ENCODE measurements at places on chromosomes 2 and 18.

DNA sequence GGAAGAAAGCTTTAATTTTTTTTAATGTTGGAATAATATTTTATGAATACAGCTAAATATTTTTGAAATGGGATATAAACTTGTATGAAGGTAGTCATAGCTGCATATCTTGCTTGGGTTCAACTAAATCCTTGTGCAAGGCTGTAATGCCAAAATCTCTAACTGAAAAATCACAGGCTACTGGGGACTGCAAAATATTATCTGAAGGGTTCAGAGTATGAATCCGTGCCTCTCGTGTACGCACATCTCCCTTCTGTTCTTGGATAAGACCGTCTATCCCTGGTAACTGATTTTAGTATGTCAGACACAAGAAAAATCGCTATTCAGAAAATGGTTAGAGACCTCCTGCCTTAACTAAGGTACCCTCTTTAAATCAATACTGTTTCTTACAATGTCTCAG is 71.8 kb downstream of the ACVR1 start:
- no peak for DNase-seq

DNA sequence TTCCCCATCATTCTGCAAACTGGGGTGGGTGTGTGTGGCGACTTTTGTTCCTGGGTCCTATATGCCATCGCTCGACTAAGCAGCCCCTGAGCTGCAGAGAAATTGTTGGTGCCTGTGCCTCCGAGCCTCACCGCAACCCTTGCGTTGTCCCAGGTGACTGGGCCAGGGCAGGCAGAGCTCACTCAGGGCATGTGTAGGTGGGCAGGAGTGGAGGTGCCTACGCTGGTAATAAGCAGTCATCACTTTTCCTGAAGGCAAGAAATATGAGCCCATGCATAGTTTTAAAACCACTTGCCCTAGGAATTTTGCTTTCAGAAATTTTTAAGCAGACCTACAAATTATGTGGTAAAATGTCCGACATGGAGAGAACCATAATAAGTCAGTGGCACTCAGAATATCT is 197.8 kb downstream of the SMAD7 start:
- DNase-seq = no peak

GRCh38 chr2:9274701-9275343 is 68.2 kb downstream of the ASAP2 start:
- DNase-seq = no peak

DNA sequence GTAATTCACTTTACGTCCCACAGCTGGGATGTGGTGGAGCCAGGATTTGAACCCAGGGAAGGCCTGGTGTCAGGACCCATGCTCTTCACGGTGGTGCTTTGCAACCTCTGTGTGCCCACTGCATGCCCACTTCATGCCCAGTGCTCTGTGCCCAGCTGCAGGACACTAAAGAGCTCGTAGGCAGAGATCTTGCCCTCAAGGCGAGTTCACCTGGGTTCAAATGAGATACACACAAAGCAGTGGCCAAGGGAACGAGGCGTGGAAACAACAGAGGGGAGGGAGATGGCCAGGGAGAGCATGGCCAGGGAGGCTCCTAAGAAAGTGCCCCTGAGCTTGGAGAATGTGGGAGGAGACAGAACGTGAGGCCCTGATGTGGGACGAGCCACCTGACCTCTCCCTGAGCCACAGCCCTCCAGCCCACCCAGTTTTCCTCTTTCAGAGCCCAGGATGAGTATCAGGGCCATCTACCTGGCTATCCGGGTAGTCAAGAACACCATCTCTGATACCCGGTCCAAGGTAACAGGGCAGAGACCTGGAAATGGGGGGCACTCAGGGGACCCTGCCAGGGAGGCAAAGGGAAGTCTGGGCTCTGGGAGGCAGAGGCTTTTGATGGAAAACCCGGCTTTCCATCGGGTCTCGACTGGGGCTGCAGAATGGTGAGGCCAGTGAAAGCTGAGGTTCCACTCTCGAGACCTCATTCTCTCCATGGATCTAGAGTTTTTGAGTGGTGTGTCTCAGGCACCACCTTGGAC is 20.4 kb downstream of the MROH2A start:
- DNase-seq = no peak

GRCh38 chr18:6593142-6593885 is 136.2 kb upstream of the ARHGAP28 start:
- DNase-seq = no peak

DNA sequence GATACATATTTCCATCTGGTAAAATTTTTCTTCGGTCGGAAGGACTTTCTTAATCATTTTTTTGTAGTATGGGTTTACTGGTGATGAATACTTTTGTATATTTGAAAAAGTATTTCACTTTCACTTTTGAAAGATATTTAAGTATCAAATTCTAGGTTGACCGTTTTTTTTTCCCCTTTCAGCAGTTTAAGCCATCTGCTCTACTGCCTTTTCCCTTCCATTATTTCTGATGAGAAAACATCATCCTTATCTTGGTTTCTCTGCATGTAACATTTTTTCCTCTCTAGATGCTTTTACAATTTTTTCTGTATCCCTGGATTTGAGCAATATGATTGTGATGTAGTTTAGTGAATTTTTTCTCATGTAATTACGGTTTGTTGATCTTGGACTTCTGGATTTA is 87.0 kb downstream of the MTX2 start:
- no peak for DNase-seq

- no peak for DNase-seq
These were observed 26.3 kb downstream of the GPR55 start for GRCh38 chr2:230898713-230899091.

DNA sequence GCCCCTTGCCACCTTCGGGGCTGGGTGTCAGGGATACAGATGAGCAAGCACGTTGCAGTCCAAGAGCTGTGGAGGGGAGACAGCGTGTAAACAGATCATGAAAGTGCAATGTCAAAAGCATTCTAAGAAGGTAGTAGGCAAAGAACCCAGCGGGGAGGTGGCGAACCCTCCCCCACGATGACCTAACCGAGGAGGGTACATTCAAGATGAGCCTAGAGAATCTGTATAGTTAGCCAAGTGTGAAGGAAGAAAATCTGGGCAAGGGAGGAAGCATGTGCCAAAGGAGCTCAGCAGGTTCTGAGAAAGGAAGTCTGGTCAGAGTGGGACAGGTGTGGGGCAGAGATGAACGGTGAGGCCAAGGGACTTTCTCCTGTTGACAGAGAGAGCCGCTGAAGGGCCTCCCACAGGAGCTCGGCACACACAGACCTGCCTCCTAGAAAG is 106.9 kb downstream of the SP3 start:
- DNase-seq = peak; percentile 41

DNA sequence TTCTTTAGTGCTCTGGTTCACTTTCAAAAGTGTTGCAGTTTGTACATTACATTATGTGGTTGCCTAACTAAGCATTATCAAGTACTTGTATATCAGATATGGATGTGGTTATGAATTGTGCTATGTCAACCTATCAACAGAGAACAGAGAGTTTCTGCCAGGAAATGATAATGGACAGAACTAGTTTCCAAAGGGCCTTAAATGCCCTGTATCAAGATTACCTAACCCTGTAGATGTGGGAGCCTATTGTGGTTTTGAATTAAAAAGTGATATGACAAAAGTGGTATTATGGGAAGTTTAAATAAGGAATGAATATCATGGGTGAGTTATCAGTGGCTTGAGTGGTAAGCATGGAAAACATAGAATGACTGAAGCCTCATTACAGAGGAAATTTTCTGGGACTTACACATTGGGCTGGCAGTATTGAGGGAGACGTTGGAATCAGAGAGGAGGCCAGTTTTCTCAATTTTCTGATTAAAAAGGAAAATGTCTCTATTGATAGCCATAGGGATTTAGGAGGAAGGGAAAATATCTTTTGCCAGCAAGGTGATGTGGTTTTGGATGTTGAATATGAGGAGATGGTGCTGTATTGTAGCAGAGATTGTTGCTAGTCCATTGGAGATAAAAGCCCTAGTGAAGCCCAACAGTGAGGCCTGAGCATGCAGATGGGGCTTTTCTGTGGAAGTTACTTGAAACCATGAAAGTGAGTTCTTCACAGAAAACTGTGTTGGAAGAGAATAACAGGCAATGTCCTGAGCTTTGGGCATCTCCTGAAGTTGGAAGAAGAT is 140.7 kb downstream of the TTC27 start:
- DNase-seq = no peak

DNA sequence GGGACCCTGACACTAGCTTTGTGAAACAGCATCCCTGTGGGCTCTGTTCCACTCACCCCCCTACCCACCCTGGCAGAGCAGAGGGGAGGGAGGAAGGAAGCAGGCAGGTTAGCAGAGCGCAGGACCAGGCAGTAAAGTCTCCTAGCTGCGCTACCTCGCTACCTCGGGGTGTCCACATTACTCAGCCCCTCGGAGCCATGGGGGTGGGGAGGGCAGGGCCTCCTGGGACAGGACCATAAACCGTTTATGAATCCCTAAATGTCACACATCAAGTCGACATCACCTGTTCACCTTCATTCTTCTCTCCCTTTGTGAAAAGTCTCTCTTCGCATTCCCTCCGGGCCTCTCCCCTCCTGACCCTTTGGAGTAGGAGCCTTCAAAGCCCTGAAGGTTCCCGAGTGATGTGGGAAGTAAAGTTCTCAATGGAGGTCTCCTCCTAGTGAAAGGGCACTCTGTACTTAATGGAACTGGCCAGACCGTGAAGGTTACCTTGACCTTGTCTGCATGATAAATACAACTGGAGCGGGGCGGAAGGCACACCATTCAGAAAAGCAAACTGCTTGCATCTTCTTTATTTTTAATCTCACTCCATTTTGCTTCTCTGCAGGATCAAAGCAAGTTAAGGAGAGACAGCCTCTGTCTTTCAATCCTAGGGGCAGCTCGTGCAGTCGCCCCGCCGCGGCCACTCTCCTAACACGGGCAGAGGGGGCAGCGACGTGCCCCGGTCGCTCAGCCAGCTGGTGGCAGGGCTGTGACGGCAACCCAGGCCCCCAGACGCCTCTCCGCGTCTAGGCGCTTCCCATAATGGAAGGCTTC is 23.7 kb upstream of the SMAD7 start:
- DNase-seq = no peak

- no peak for DNase-seq
These were observed 15.0 kb downstream of the FZD5 start for GRCh38 chr2:207754498-207755383.

GRCh38 chr2:21779786-21780185 is 656.0 kb downstream of the TDRD15 start:
- no peak for DNase-seq

- peak; percentile 54 for DNase-seq
These were observed 475 bp downstream of the B3GNT2 start for GRCh38 chr2:62196278-62196901.

DNA sequence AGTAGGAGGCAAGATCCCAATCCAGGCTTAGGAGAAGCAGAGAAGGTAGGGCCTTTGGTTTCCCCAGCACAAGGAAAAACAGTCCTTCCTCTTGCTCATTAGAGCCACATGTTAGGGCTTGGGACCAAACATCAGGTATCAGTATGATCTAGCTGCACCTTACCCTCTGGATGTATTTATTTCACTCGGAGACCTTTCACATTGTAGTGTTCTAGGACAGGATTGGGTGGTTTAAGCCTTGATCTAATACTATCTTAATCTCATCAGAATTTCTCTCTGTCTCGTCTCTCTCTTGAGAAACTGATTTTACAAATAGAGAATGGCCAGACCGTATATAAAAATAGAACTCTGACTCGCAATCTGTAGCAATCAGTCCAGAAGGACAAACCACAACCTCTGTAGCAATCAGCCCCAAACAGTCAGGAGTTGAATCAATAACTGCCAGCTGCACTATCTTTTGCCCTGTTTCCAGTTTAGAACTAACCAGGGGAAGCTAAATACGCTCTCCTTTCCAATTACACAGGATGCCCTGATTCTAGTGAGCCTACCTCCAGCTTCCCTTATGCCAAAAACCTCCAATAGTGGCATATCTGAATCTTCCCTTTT is 207.1 kb downstream of the TDRD15 start:
- DNase-seq = no peak

- DNase-seq = no peak
These were observed 24.1 kb downstream of the HJURP start for GRCh38 chr2:233830111-233830802.

DNA sequence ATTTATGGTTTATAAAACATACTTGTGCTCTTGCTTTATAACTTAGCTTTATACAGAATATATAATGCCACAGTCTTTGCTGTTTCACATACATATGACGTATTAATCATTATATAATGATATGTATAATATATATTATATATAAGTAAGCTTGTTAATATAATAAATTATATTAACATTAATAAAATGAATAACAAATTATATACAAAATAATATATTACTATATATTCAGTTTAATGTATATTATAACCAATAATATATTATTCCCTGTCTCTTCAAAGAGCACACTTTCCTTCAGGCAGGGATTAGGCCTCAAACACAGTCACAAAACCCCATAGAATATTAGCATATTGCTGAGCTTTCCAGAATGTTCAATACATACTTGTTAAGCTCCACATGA is 427.6 kb downstream of the NCKAP5 start:
- DNase-seq = no peak

DNA sequence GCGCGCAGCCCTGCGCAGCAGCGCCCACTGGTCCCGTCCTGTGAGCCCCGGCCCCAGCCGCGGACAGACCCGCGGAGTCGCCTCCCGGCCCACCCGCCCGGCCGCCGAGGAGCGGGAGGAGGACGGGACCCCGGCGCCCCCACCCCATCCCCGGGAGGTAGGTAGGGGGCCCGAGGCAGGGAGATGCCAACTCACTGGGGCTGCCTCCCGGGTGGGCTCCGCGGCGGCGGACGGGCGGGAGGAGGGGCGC is 160 bp downstream of the SPTBN1 start:
- no peak for DNase-seq

DNA sequence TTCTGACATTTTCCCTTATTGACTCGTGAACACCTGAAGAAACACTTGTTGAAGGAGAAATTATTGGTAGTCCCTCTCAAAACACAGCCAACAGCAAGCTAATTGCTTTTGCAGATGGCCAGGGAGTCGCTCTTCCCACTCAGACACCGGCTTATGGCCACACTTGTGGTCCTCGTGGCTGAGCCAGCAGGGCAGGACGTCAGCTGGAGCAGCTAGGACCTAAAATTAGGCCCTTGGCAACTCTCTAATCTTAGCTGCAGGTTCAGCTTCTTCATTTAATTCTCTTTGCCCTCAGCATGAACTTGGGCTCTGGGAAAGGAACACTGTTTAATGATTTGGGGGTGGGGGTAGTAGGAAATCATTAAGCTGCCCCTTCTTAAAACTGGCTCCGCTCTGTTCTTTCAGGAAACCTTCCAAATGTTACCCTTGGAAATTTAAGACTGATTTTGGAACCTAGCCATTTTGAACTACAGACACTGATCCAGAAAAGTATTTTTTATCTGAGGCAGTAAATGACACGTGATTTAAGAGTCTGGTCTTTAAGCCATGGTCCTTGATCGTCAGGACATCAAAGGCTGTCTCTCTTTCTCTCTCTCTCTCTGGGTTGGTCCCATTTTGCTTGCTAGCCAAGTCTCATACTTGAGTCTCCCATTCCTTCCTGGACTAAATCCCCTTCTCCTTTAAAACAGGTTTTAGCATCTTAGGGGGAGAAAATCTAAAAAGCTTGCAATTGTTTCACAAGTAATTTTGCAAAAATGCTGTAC is 77.5 kb downstream of the CDK15 start:
- no peak for DNase-seq

- no peak for DNase-seq
These were observed 272.8 kb downstream of the RND3 start for GRCh38 chr2:150214626-150215025.

Measured in GM13977 (cell line).